ENCODE measurements at places on chromosomes 5 and 9.

- DNase-seq = peak; percentile 26
Measured at GRCh38 chr5:128084228-128085167, 932 bp downstream of the SLC12A2 start.

GRCh38 chr5:137344723-137345322, 154.3 kb downstream of the SPOCK1 start:
- no peak for DNase-seq

- DNase-seq = no peak
Measured at GRCh38 chr9:87119328-87119881, 172.1 kb upstream of the GAS1 start.

DNA sequence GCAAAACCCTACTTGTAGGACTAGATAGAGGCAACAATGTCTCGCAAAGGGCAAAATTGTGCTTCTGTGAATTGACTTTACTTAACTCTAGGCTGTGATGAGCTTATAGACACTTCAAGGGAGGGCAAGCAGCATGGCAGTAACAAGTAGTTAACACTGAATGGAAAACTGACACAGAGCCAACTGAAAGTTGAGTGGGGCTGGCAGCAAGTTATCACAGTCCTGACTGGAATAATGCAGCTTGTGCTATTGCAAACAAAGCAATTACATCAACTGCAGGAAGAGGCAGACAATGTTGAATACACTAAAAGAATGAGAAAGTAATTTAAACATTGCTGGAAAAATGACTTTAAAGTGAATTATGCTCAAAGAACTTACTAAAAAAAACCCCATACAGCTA, 62.2 kb downstream of the RNF38 start:
- DNase-seq = no peak

DNA sequence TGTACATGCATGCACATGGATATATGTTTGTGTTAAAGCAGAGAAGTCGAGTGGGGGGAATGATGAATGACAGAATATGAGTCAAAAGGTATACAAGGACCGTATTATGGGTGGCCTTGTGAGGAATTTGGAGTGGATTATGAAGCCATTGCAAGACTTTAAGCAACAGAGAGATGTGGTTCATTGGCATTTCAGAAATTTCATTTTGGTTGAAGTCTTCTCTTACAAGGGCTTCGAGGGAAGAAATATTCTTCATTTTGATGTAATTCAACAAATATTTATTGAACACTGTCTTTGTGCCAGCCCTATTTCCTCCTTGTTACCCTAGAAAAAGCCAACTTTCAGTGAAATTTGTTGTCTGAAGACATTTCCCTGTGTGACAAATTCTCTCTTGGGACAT, 83.9 kb upstream of the SLCO6A1 start:
- no peak for DNase-seq

GRCh38 chr9:37550781-37551180, 25.4 kb downstream of the FBXO10 start:
- DNase-seq = no peak

GRCh38 chr9:138075496-138075895, 197.9 kb downstream of the CACNA1B start:
- no peak for DNase-seq

- DNase-seq = no peak
Measured at GRCh38 chr5:65126542-65127069, 355.1 kb downstream of the ADAMTS6 start.

DNA sequence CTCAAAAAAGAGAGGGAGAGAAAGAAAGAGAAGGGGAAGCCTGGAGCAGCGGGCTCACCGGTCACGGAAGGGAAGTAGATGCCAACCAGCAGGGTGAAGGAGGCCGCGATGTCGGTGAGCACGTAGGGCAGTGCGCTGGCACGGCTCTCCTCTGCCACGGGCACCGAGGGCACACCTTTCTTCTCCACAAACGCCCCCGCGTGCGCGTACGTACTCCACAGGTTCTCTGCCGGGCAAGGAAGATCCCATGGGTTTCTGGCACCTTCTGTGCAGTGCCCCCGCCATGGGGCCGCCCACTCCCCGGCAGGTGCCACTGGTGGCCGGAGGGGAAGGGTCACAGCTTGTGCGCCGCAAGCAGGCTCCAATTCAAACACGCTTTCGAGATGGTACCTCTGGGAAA, 30.3 kb downstream of the SLC12A7 start:
- DNase-seq = no peak

GRCh38 chr5:171392585-171393159, 5.0 kb downstream of the NPM1 start:
- DNase-seq = no peak
